Stimulated activated CD4-positive, alpha-beta T cell treated with anti-CD3 and anti-CD28 coated beads, Interleukin-1b, Interleukin-23, amount 100 ng/mL, for 4 hours (primary cell): ENCODE measurements at places on chromosomes 16 and 17.

GRCh38 chr17:71192848-71193247, 928.0 kb upstream of the SOX9 start:
- no peak for DNase-seq

DNA sequence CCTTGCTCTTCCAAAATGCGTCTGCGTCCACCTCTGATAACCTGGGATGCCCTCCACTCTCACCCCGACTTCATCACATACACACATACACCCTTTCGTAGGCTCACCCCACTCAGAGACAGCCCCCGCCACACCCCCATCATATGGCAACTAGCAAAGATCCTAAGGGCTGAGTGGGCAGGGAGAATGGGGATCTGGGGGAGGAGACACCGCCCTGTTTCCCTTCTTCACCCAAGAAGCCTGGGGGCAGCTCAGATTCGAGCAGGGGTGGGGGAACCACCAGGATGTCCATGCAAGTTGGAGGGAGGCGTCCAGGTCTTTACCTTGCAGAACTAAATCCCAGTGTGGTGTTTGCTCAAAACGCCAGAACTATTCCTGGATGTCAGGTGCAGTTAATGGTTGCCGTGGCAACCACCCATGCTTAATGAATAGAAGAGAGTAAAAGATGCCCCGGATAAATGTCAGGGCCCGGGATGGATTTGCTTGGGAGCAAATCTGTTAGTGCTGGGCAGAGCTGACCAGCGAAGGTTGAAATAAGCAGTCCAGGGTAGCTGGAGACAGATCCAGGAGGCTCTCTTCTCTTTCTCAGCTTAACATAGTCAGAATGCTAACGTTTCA, 72.8 kb downstream of the CACNG3 start:
- no peak for DNase-seq

GRCh38 chr16:68434624-68435210, 13.6 kb downstream of the SMPD3 start:
- no peak for DNase-seq

GRCh38 chr16:9330095-9330494, 238.7 kb downstream of the HAPSTR1 start:
- DNase-seq: no peak

DNA sequence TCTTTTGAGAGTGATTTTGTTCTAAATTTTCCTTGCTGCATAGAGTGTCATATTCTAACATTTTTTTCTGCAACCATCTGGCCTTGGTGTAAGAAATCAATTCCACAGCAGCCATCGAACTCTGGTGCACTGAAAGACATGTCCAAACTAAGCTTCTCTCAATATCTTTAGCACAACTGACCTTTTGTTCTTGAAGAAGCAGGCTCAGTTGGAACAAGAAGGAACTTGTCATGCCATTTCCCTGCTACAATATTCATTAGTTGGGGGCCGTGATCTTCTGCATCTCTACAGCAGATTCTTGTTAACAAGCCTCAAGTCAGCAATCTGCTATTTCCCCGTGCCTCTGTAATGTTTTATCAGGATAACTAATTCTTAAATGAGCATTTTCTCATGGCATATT, 1305.6 kb downstream of the CDH11 start:
- no peak for DNase-seq

GRCh38 chr17:70344386-70345060, 175.2 kb downstream of the KCNJ2 start:
- no peak for DNase-seq

DNA sequence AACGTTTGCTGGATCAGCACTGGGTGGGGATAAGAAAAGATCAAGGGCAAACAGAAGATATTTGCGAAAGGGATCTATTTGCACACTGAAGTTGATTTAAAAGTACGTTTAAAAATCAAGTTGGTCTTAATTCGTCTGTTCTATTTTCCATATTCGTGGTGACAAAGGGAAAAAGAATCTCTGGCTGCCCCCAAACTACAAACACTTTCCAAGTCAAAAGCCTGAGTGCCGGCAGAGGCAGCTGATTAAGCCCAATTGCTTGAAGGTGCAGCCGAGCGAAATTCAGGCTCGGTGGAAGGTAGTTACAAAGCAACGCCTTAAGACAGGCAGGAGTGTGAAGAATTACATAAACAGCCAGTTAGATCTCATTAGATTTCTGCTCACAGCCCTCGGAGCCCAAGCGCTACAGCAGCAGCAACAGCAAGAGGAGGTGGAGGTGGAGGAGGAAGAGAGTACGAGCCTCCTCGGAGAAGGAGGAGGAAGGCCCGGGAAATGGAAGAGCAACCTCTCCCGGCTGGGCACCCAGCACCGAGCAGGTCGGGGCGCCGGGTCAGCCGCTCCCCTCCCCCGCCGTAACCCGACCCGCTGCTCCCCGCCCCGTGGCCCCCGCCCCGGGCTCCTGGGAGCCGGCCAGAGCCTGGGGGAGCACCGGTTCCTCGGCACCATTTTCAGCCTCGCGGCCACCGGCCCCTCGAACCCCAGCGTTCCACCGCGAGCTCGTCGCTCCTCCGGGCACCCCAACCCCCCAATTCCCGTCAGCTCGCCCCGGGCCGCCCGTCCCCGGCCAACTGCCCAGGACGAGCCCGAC, 890 bp downstream of the TOB1 start:
- peak; percentile 32 for DNase-seq

- peak; percentile 71 for DNase-seq
Measured at GRCh38 chr16:77971306-77972061, 50.9 kb upstream of the CLEC3A start.

GRCh38 chr16:49660626-49661025, 195.3 kb downstream of the ZNF423 start:
- DNase-seq: no peak

GRCh38 chr16:10121897-10122425, 60.3 kb downstream of the GRIN2A start:
- no peak for DNase-seq

GRCh38 chr16:24838554-24839266, 7.1 kb upstream of the SLC5A11 start:
- no peak for DNase-seq

- DNase-seq: peak; percentile 57
Measured at GRCh38 chr17:42819939-42820535, 4.0 kb downstream of the BECN1 start.

GRCh38 chr17:51499897-51500296, 239.6 kb downstream of the UTP18 start:
- no peak for DNase-seq

GRCh38 chr17:20032636-20033035, 23.5 kb downstream of the SPECC1 start:
- no peak for DNase-seq

DNA sequence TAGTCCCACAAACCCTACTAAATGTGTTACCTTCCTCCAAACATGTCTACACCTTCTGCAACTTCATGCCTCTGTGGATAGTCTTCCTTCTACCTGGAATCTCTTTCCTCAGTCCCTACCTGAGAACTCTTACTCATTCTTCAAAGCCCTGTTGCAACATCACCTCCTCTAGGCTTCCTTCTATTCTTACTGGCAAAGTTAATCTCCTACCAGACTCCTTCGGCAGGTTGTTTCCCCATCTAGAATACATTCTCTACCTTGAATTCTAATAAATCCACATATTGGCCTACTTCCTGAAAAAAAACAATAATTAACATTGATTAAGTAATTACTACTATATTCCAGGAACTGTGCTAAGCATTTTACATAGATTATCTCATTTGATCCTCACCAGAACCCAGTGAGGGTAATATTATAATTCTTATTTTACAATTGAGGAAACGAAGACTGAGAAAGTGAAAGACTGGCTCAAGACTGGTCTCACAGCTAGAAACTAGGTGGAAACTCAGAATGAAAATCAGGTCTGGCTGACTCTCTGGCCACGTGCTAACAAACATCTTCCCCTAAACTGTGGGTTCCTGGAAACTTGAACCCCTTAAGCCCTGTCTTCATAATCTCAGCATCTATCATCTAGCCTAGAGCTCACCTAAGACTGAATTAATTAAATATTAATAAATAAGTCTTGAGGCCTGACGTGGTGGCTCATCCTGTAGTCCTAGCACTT, 4.6 kb upstream of the STAT3 start:
- no peak for DNase-seq

GRCh38 chr17:2468270-2468669, 43.4 kb downstream of the METTL16 start:
- no peak for DNase-seq

- DNase-seq: no peak
Measured at GRCh38 chr17:74391771-74392170, 24.5 kb downstream of the GPR142 start.

- no peak for DNase-seq
Measured at GRCh38 chr17:7141824-7142223, 27.2 kb upstream of the ASGR2 start.

GRCh38 chr17:47810200-47810821, 11.3 kb downstream of the OSBPL7 start:
- no peak for DNase-seq

- peak; percentile 54 for DNase-seq
Measured at GRCh38 chr16:19907161-19907992, 22.7 kb upstream of the GPRC5B start.

DNA sequence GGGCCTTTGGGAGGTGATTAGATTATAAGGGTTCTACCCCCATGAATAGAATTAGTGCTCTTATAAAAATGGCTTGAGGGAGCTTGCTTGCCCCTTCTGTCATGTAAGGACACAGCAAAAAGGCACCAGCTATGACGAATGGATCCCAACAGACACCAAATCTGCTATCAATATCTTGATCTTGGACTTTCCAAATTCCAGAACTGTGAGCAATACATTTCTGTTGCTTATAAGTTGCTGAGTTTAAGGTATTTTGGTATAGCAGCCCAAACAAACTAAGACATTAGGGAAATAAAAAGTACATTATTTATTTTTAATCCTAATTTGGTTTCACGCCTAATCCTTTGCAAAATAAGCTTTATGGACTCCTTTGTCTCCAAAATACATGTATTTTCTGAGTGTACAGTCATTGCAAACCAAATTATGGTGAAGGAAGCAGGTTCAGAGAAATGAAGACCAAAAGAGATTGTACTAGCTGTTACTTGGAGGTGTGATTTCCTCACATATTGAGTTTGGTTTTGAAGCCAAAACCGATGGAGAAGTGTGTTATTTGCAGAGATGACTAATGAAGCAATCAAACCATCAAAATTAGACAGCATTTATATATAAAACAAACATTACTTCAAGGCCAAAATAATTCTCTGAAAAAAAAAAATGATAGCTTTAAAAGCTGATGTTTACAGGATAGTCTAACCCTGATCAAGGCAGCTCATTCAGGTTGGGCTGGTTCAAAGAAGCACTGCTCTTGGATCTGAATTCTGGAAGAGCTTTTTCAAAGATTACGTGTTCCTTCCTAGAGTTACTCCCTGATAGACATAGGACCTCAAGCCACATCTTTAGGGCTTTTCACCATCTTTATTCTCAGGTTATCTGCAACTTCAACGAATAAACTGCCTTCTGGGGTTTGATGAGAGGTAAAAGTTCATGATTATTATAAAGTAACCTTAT, 71.6 kb downstream of the MYO1D start:
- no peak for DNase-seq

DNA sequence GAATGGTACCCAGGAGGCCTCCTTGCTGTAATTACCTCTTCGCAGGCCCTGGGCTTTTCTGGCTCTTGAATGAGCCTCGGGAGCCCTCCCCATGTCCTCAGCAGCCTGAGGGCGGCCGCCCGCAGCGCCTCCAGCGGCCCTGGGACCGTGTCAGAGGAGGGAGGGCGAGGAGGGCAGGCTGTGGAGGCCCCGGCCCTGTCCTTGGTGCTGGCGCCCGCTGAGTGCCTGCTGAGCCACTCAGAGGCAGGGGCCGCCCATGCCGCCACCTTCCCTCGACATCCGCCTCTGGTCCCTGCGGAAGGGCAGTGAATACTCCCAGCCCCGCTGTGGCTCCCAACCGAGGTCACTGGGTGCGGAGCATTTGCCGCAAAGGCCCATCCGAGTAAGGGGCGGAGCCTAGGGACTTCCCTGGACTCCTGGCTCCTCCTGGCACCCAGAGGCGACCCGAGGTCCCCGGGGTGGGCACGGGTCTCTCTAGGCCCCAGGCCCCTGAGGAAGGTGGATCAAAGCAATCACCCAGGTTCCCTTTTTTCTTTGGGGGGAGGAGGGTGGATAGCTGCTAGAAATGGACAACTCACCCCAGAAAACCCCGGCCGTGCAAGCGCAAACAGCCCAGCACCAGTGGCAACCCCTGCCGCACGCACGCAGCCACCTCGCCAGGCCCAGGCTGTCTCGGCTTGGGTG, 2.8 kb downstream of the RBFOX3 start:
- no peak for DNase-seq

- DNase-seq: no peak
Measured at GRCh38 chr17:47281216-47281615, 27.6 kb downstream of the ITGB3 start.

- no peak for DNase-seq
Measured at GRCh38 chr17:13302419-13302818, 284.6 kb upstream of the ELAC2 start.

- DNase-seq: no peak
Measured at GRCh38 chr17:34841467-34841866, 119.8 kb downstream of the CCT6B start.

- no peak for DNase-seq
Measured at GRCh38 chr17:64455993-64456885, 7.3 kb downstream of the MILR1 start.

DNA sequence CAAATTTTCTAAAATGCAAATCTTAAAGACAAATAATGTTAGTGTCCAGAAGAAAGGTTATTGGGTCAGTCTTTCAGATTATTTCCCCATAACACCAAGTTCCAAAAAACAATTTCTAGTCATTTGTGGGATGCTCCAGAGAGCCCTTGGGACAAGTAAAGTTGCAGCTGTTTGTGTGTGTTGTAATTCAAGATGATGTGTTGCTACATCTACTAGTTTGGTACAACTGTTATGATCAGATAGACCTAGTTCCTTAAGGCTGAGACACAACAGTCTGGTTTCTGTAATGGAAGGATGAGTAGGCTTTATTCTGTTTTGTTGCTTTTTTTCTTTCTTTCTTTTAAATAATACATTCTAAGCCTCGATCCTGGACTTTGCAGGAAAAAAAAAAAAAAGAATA, 41.9 kb downstream of the PIGL start:
- DNase-seq: no peak
